ENCODE measurements at places on chromosomes 11 and 22.

- DNase-seq, result no peak
Observed at GRCh38 chr22:39090426-39091064, 6.5 kb upstream of the APOBEC3H start.

DNA sequence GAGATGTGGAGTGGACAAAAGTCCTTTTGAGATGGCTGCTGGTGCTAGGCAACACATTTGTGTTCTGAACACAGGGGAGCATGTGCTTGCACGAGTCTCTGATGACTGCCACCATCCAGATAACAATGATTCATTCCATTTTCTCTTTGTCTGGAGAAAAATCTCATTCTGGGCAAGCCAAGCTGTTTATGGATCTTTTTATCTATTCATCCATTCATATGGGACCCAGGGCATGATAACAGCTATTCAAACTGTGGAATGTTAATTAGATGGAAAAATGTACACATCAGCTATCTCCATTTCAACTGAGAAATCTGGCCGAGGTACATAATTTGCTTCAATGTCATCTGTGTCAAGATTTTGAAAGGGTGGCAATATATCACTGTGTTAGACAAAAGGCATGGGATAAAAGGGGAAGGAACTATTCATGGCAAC, 117.5 kb upstream of the ZBED5 start:
- DNase-seq, result no peak

DNA sequence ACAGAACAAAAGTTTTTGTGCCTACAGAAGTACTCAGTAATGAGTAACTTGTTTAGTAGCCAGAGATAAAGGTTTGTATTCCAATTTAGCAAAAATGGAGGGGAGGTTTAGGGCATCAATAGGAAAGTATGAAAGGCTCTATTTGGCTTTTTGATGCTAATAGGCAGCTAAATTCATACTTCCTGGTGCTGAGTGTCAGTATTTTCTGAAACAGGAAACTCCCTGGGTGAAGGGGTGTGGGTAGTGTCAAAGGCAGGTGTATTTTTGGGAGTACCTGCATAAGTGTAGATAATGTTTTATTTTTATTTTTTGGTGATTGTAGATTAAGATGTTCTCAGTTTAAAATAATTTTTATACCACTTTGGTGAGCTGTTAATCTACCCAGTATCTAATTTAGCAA, 29.3 kb upstream of the MMP7 start:
- DNase-seq, result no peak

DNA sequence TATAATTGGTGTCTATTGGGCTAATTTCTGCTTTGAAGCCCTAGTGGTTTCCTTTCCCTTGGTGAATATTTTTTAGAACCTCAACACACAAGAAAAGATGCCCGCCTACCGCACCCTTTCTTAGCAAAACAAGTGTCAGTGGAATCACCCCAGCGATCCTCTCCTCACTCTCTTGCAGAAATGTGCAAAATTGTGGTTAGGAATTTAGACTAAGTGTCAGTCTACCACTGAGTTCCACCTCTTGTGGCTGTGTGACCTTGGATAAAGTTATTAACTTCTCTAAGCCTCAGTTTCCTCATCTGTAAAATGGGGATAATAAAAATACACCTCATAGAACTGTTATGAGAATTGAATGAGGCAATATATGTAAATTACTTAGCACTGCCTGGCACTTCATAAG, 5.3 kb upstream of the JAML start:
- DNase-seq, result no peak

GRCh38 chr22:39287076-39287725, 32.2 kb downstream of the RPL3 start:
- DNase-seq, result no peak

DNA sequence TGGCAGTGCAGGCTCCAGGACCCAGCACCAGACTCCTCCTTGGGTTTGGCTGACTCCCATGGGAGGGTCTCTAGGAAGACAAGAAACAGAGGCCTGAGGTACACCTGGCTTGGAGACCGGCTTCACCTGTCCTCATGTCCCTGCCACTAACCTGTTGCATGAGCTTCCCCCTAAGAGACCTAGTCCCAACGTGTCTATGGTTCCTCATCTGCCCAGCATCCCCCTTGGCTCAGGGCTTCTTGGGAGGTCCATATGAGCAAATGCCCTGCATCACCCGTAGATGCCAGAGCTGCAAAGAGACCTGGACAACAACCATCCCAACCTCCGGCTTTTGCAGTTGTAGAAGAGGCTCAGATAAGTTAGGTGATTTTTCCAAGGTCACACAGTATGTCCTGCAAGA, 123.5 kb downstream of the BUD13 start:
- no peak for DNase-seq

DNA sequence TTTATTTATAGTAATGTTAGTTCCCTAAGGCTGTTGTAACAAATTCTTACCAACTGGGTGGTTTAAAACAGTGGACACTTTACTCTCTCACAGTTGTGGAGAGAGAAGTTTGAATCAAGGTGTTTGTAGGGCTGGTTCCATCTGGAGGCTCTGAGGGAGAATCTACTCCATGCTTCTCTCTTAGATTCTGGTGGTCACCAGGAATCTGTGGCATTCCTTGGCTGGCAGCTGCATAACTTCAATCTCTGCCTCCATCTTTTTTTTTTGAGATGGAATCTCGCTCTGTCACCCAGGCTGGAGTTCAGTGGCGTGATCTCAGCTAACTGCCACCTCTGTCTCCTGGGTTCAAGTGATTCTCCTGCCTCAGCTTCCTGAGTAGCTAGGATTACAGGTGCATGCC, 46.3 kb downstream of the LDLRAD3 start:
- DNase-seq, result no peak

Measured in NT2/D1 (cell line).